ENCODE measurements at places on chromosomes 13 and 19. TPM values are rescaled to one million over a fixed set of nuclear protein-coding genes. Genes with fewer than 3 reads are reported as not detected.

Gene LRRC4B
- polyA plus RNA-seq = 6.9 TPM

- DNase-seq = peak; percentile 59
Observed at GRCh38 chr13:51058461-51059167, 52.5 kb downstream of the C13orf42 start.

Gene TEKTIP1
- polyA plus RNA-seq = not detected

DNA sequence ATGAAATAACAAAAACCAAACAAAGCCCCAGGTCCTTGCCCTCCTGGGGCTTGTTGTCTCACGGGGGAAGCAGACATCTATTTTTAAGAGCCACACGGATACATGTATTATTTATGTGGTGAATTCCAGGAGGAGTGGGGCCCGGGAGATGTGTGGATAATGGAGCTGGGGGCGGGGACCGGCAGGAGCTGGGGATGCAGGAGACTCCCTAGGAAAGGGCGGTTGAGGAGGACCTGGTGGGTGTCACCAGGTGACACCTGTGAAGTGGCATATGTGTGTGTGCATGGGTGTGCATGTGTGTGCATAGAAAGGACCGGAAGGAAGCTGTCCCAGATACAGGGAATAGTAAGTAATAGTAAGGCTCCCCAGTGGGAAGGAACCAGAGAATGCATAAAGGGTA lies 148.9 kb downstream of the URI1 start:
- no peak for DNase-seq

DNA sequence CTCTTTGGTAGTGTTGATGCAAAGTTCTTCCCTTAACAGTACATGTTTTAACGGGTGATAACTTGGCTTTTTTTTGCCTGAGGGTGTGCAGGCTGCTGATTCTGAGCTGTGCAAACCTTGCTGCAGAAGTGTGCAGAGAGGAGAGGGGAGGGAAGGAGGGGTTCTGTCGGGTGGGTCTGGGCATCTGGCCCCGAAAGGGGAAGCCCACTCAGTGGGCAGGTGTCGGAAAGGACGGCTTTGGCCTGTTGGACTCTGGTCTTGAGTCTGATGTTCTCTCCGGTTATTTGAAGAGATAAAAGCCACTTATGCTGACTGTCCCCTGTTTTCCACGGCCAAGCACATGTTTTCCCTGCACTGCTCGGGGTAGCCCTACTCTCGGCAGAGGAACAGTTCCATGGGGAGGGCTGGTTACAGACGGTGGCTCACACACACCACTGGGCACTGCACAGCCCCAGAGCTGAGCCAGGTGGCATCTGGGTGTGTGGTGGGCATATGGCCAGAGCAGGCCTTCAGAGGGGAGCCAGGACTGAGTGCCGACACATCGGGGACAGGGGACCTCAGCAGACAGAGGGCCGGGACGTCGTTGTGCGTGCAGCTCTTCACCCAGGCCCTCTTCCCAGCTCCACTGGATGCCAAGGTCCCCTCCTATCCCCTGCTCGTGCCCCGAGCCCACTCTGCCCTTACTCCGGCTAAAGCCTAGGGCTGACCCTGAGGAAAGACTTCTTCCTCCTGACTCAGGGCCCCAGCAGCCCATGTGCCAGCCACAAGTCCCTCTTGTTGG lies 93.2 kb downstream of the TEX29 start:
- no peak for DNase-seq

GRCh38 chr13:77991003-77991402 lies 72.4 kb upstream of the EDNRB start:
- DNase-seq = no peak

Gene ERCC5
- 19.0 TPM for polyA plus RNA-seq

DNA sequence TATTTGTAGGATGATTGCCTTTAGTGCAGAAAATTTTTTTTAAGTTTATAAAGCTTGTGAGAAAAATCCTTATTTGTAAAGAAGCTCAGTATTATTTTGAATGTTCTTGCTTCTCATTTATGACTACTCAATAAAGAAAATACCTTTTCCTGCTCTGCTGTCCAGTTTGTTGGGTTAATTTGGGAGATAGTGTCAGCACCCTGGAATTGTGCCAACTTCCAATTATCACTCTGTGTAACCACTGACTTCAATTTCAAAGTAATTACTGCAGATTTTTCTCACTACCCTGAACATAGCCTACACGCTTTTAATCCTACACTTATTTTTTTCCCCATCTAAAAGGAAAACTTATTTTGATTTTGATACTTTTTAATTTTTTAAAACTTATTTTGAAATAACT lies 93.1 kb downstream of the GGACT start:
- DNase-seq = no peak

GRCh38 chr13:91986761-91987483 lies 588.5 kb downstream of the GPC5 start:
- DNase-seq = no peak

- DNase-seq = no peak
Observed at GRCh38 chr13:99687723-99688397, 186.6 kb downstream of the TM9SF2 start.

- no peak for DNase-seq
Observed at GRCh38 chr13:43298816-43299215, 275.4 kb downstream of the DNAJC15 start.

DNA sequence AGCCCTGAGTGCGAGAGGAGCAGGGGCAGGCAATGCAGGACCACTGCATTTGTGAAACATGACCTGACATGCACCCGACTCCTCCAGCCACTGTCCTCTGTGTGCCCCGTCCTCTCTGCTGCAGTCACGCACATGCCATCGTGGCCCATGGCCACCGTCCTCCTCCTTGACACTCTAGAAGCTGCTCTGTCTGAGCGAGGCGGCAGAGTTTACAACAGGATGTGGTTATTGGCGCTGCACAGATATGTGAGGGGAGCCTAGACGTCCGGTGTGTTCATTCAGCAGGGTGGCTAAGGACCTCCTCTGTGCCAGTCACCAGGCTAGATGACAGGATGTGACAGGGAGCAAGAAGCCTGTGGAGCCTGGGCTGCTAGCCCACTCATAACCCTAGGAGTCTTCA lies 277.8 kb downstream of the FOXO1 start:
- no peak for DNase-seq
